Hepatocyte (in vitro differentiated cells): ENCODE measurements at places on chromosomes 5 and 9. TPM values are rescaled to one million over a fixed set of nuclear protein-coding genes. Genes with fewer than 3 reads are reported as not detected.

ENTPD2 gene
- 1.1 and 3.2 TPM in 2 replicates for polyA plus RNA-seq

VPS13A gene
- 13.2 and 19.3 TPM in 2 replicates for polyA plus RNA-seq

RASGEF1C gene
- polyA plus RNA-seq = not detected in 2 replicates

SPINK4 gene
- polyA plus RNA-seq = 2.2 TPM in 1 of 2 replicates, not detected in the other

HAUS6 gene
- polyA plus RNA-seq = 2.2 and 2.9 TPM in 2 replicates

CCL21 gene
- polyA plus RNA-seq = not detected in 2 replicates

PCDHA1 gene
- polyA plus RNA-seq = not detected in 2 replicates

IL4 gene
- not detected in 2 replicates for polyA plus RNA-seq

AHRR gene
- 1.8 and 2.4 TPM in 2 replicates for polyA plus RNA-seq

CDH9 gene
- polyA plus RNA-seq = 0.80 and 2.4 TPM in 2 replicates

ARID3C gene
- polyA plus RNA-seq = 0.21 TPM in 1 of 2 replicates, not detected in the other

MVB12B gene
- 11.2 and 11.8 TPM in 2 replicates for polyA plus RNA-seq

SPATA31C1 gene
- polyA plus RNA-seq = not detected in 2 replicates

SLC6A19 gene
- 4.8 and 5.8 TPM in 2 replicates for polyA plus RNA-seq
